Prostate gland (tissue), 2 donors: ENCODE measurements at places on chromosomes 12 and 14. TPM values are rescaled to one million over a fixed set of nuclear protein-coding genes. Genes with fewer than 3 reads are reported as not detected.
A peak's percentile ranks its signal among the peaks of the same experiment; 100 is the strongest.

DNA sequence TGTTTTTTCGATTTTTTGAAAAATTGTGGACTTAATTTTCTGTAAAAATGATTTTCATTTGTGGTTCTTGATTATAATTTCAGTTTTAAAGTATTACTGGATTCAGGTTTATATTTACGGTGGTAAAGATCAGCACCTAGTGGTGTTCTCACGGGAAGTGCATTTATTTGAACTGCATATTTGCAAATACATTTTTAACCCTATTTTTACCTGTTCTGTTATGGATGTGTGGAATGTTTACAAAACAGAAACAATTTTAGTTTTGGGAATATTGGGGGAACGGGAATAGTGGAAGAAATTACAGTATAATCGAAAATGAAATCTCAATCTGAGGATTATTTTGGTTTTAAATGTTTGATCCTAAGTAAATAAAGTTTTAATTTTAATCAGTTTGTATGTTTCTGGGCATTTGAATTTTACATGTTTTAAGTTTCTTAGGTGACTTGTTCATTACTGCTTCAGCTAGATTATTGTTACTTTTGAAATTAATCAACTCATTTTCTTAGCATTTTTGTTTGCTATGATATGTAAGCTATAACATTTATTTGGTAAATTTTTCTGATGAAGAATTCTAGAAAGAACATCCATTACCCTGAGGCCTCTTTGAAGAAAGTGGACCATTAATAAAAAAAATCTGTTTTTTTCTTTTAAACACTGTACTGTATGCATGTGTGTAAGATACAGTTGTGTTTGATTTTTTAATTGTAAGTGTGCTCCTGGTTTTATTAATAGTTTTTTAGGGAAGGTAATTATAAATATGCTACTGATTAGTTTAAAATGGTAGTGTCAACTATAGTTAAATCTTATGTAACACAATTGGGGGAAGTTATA is 942 bp downstream of the ATF7IP start:
- H3K27me3 ChIP-seq = no peaks in the 10 kb centered on the region
- H3K27ac ChIP-seq = peak overlapping the region; percentile 97
- no peaks in the 10 kb centered on the region for H3K4me1 ChIP-seq
- no peaks in the 10 kb centered on the region for H3K36me3 ChIP-seq
- peak overlapping the region; percentile 73 for H3K4me3 ChIP-seq
- DNase-seq = peak; percentile 5

GRCh38 chr14:78173346-78174035 is 3.3 kb downstream of the NRXN3 start:
- no peaks in the 10 kb centered on the region for H3K36me3 ChIP-seq
- H3K4me1 ChIP-seq = no peaks in the 10 kb centered on the region
- no peak overlapping the region for H3K4me3 ChIP-seq
- H3K27me3 ChIP-seq = peaks cover 2% of the 10 kb centered on the region
- no peak overlapping the region for H3K27ac ChIP-seq

- no peak for DNase-seq
- no peak overlapping the region for H3K27ac ChIP-seq
Measured at GRCh38 chr12:5809586-5809985, 135.5 kb downstream of the ANO2 start.

Gene SUOX
- 23.6 TPM for total RNA-seq

- no peaks in the 10 kb centered on the region for H3K27me3 ChIP-seq
- H3K36me3 ChIP-seq = no peaks in the 10 kb centered on the region
- no peak for DNase-seq
- no peak overlapping the region for H3K4me3 ChIP-seq
- no peak overlapping the region for H3K27ac ChIP-seq
Measured at GRCh38 chr14:53610947-53611346, 345.7 kb downstream of the BMP4 start.

GRCh38 chr12:8823565-8824300 is 1.3 kb downstream of the A2ML1 start:
- DNase-seq = peak; percentile 35
- H3K36me3 ChIP-seq = no peaks in the 10 kb centered on the region
- H3K4me1 ChIP-seq = peaks cover 6% of the 10 kb centered on the region

DNA sequence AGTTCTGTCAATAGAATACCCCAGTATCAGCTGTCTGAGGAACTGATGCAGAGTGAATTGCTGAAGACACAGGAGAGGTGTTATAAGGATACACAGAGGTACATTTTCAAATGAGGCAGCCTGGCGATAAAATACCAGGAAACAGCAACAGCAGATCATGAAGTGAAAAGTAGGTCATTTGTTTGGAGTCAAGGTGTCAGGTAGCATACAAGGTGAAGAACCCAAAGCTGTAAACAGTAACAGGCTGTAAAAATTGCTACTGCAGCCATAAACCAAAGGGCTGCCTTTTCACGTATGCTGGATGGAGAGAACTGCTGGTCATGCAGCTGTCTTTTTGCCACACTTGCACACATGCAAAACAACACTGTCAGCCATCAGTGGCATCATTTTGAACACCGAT is 9.3 kb upstream of the TWF1 start:
- DNase-seq = no peak
- no peak overlapping the region for H3K27ac ChIP-seq
- H3K27me3 ChIP-seq = no peaks in the 10 kb centered on the region
- H3K4me3 ChIP-seq = no peak overlapping the region
- H3K4me1 ChIP-seq = no peaks in the 10 kb centered on the region

Gene PZP
- not detected for total RNA-seq

Gene LRRC43
- 5.7 TPM for total RNA-seq

GRCh38 chr14:23572836-23573235 is 5.2 kb upstream of the AP1G2 start:
- H3K27me3 ChIP-seq = peaks cover 17% of the 10 kb centered on the region

- no peak for DNase-seq
- no peak overlapping the region for H3K27ac ChIP-seq
- H3K4me1 ChIP-seq = no peaks in the 10 kb centered on the region
- no peaks in the 10 kb centered on the region for H3K36me3 ChIP-seq
- H3K4me3 ChIP-seq = no peak overlapping the region
- H3K27me3 ChIP-seq = no peaks in the 10 kb centered on the region
Measured at GRCh38 chr12:92977326-92977725, 48.2 kb upstream of the EEA1 start.

DNA sequence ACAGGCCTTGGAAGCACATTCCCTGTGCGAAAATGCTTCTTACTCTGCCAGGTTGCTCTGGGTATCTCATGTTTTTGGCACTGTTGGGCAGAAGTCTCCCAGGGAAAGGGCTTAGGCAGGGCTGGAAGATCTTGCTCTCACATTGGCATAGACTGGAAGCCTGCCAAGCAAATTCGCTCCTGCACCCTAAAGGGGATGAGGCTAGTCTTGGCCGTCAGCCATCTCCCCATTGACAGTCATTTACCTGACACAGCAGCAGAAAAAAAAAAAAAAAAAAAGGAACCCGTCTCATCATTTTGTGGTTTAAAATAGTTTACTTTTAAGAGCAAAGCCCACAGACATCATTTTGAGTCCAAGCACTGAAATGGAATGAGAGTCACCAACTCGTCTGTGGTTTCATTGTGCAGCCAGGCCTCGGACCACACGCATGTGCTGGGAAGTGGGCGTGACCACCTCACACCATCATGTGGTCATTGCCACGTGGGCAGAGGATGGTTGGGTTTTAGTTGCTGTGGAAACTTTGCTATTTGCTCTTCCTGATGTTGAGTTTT is 84.8 kb downstream of the NRXN3 start:
- no peak overlapping the region for H3K4me3 ChIP-seq
- no peaks in the 10 kb centered on the region for H3K36me3 ChIP-seq
- H3K4me1 ChIP-seq = no peaks in the 10 kb centered on the region
- H3K27me3 ChIP-seq = no peaks in the 10 kb centered on the region
- H3K27ac ChIP-seq = no peak overlapping the region
- no peak for DNase-seq

- H3K27ac ChIP-seq = no peak overlapping the region
- H3K36me3 ChIP-seq = peaks cover 6% of the 10 kb centered on the region
- no peaks in the 10 kb centered on the region for H3K4me1 ChIP-seq
- no peaks in the 10 kb centered on the region for H3K27me3 ChIP-seq
- no peak for DNase-seq
- no peak overlapping the region for H3K4me3 ChIP-seq
Measured at GRCh38 chr12:124433147-124433874, 134.1 kb downstream of the NCOR2 start.

Gene SYT10
- total RNA-seq = 0.41 TPM

Gene SRRM4
- 0.11 TPM for total RNA-seq

Gene CATSPERB
- total RNA-seq = 2.3 TPM

DNA sequence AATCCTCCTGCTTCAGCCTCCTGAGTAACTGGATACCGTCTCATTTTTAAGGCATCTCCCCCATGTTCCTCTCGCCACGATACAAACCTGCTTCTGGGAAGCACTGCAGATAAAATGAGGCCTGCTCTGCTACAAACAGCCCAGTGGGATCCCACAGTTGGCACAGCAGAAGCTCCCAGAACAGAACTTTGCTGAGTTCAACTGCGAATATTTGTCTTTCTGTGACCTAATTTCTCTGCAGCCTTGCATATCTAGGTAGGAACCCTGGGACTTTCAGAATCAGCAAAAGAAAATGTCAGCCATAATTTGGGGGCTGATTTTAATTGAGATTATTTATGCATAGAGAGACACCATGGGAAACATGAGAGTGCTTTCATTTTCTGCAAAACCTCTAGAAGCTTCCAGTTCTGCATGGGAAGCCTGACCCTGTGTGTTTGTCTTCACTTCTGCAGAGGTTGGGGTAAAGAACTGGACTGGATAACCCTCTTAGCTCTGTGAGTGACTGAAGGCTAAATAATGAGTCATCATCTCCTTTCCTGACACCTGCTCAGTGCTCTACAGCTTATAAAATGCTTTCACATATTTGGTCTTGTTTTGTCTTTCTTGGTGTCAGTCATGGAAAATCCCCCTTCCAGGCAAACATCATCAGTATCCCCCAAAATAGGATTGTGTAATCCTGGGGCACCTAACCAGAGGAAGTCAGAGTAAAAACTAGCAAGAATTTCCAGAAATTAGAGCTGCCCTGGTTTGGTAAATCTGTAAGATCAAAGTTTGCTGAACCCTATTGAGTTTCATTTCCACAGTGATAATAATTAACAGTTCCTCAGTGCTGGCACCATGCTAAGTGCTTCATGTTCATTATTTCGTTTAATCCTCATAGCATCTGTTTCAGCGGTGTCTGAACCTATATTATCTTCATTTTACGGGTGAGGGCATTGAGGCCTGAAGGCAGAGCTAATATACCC is 185.8 kb downstream of the SLC15A4 start:
- no peak for DNase-seq
- no peak overlapping the region for H3K27ac ChIP-seq
- H3K4me1 ChIP-seq = no peaks in the 10 kb centered on the region
- H3K4me3 ChIP-seq = no peak overlapping the region

Gene DAO
- total RNA-seq = not detected

GRCh38 chr14:72801381-72801812 is 92.5 kb downstream of the DPF3 start:
- H3K36me3 ChIP-seq = no peaks in the 10 kb centered on the region
- DNase-seq = no peak
- no peaks in the 10 kb centered on the region for H3K4me1 ChIP-seq
- H3K27me3 ChIP-seq = no peaks in the 10 kb centered on the region

- no peak overlapping the region for H3K4me3 ChIP-seq
- H3K27me3 ChIP-seq = no peaks in the 10 kb centered on the region
Measured at GRCh38 chr12:68469113-68469512, 137.0 kb upstream of the MDM1 start.

DNA sequence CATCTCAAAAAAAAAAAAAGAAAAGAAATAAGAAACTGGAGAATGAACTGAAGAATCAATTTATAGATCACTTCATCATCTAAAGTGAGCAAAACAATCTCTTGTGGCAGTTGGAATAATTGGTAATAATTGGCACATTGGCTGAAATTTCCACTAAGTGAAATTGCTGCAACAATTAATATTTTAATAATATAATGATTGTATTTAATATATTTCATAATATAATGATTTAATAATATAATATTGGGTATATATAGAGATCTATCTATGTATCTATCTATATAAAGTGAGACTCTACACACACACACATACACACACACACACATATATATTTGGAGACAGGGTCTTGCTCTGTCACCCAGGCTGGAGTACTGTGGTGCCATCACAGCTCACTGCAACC is 81.2 kb upstream of the PRICKLE1 start:
- no peak for DNase-seq
- no peak overlapping the region for H3K27ac ChIP-seq
- no peaks in the 10 kb centered on the region for H3K4me1 ChIP-seq
- H3K4me3 ChIP-seq = no peak overlapping the region
- H3K27me3 ChIP-seq = no peaks in the 10 kb centered on the region

Gene MORN3
- 1.5 TPM for total RNA-seq

GRCh38 chr12:67504026-67504425 is 144.5 kb upstream of the DYRK2 start:
- no peak overlapping the region for H3K4me3 ChIP-seq
- H3K27ac ChIP-seq = no peak overlapping the region
- no peaks in the 10 kb centered on the region for H3K27me3 ChIP-seq
- H3K36me3 ChIP-seq = no peaks in the 10 kb centered on the region
- no peak for DNase-seq

DNA sequence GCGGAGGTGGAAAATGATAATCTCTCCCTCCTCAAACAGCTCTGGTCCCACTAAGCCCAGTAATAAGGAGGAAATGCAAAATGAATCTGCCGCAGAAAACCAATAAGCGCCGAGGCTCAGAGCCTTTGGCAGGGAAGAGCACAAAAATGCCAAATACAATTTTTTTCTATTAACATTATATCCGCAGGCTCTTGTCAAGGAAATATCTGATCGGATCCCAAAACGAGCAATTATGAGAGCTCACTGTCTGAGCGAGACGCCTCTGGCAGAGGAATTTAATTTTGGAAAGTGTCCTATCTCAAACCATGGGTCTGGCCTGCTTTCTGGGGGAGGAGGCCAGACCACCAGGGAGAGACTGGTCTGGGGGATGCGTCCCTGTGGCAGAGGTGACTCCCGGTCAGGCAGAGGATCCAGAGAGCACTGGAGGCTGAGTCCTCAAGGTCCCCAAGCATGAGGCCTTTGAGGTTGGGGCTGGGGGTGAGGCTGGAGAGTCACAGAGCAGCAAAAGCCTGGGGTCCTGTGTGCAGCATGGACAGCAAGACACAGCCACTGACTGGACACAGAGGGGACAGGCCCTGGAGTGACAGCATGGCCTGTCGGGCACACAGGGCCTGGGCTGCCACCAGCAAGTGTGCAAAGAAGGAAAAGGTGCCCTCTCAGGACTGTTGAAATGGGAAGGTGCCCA is 342.8 kb upstream of the SFSWAP start:
- no peaks in the 10 kb centered on the region for H3K36me3 ChIP-seq
- no peaks in the 10 kb centered on the region for H3K4me1 ChIP-seq
- H3K27me3 ChIP-seq = no peaks in the 10 kb centered on the region
- no peak overlapping the region for H3K27ac ChIP-seq

DNA sequence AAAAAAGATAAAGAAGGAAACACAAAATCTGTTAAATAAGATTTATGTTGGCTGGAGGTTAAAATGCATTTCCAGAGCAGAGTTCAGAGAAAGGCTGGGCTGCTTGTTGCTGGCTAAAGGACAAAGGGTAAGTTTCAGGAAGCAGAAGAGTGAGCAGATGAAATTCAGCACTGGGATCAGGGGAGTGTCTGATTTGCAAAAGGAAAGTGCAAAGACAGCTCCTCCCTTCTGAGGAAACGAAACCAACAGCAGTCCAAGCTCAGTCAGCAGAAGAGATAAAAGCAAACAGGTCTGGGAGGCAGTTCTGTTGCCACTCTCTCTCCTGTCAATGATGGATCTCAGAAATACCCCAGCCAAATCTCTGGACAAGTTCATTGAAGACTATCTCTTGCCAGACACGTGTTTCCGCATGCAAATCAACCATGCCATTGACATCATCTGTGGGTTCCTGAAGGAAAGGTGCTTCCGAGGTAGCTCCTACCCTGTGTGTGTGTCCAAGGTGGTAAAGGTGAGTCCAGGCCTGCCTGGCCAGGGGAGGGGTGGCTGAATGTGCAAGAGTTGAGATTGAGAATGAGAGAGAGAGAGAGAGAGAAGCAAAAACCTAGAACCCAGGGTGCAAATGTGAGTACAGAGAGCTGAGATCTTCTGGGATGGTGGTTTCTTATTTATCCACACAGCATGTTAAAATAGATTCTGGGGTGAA is at the start of gene OAS1:
Gene OAS1 (plus strand): TSS at position 251 of the 703 bp plus-strand sequence. CDS start 78 bp downstream, at position 329.
- H3K4me3 ChIP-seq = peak within 1 kb of the TSS; percentile 20
- H3K4me1 ChIP-seq = no peaks in the 10 kb centered on the region
